ELR (cell line): ENCODE measurements at places on chromosomes 12 and 14.

DNA sequence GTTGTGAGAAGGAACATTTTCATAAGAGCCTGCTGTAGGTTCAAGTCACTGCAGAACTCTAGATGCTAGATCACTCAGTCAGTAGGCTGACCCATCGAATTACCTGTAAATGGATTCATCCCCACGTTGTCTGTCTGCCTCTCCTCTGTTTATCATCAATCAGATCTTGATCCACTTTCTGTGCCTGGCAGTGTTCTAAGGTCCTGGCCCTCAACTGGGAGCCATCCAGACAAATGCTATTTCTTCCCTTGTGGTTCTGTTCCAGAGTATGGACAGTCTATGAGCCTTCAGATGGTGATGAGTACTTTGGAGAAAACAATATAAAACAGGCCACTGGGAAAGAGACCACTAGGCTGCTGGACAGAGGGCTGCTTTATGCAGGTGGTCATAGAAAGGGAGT, 699.4 kb upstream of the TMEM132C start:
- no peak for DNase-seq

DNA sequence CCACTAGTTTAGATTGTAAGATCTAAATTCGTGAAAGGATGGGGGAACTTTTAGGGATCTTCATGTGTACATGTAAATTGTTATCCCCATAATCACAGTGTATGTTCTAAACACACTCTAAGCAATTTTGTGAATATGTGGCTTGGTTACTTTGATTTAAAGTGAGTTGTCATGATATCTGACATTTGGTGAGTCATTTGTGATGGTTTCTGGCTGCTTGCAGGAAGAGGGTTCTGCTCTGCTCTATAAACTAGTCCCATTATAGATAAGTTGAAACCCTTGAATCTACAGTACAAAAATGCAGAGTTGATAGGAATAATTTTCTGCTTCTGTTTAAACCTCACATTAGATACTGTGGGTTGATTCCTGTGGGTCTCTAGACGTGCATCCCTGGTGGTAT, 14.8 kb downstream of the GUCY2C start:
- DNase-seq = no peak

GRCh38 chr14:90677484-90678050, 138.7 kb downstream of the TTC7B start:
- DNase-seq = peak; percentile 69

GRCh38 chr12:112740387-112740934, 51.1 kb upstream of the RPH3A start:
- DNase-seq = no peak

GRCh38 chr14:24784981-24785380, 151.0 kb upstream of the GZMB start:
- no peak for DNase-seq

GRCh38 chr12:65248656-65249633, 29.5 kb upstream of the MSRB3 start:
- no peak for DNase-seq

GRCh38 chr12:147242-147641, 66.7 kb downstream of the SLC6A12 start:
- DNase-seq = no peak

- DNase-seq = peak; percentile 22
Observed at GRCh38 chr12:91194500-91194899, 11.9 kb upstream of the DCN start.

GRCh38 chr14:41096131-41096530, 510.5 kb upstream of the LRFN5 start:
- no peak for DNase-seq

DNA sequence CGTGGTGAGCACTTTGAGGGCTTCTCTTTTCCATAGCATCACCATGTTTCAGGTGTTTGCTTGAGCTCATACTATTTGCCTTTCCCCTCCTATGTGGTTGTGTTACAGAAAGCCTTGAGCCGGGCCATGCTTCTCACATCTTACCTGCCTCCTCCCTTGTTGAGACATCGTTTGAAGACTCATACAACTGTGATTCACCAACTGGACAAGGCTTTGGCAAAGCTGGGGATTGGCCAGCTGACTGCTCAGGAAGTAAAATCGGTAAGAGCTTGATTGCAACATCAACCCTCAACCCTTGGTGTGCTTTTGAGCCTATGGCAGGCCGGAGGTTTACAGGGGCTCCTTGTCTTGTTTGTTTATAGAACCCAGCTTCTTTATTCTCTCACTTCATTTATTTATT, 8.1 kb downstream of the LETMD1 start:
- peak; percentile 88 for DNase-seq
